Activated CD4-positive, alpha-beta T cell treated with anti-CD3 and anti-CD28 coated beads for 36 hours (primary cell): ENCODE measurements at places on chromosomes 7 and 10.

DNA sequence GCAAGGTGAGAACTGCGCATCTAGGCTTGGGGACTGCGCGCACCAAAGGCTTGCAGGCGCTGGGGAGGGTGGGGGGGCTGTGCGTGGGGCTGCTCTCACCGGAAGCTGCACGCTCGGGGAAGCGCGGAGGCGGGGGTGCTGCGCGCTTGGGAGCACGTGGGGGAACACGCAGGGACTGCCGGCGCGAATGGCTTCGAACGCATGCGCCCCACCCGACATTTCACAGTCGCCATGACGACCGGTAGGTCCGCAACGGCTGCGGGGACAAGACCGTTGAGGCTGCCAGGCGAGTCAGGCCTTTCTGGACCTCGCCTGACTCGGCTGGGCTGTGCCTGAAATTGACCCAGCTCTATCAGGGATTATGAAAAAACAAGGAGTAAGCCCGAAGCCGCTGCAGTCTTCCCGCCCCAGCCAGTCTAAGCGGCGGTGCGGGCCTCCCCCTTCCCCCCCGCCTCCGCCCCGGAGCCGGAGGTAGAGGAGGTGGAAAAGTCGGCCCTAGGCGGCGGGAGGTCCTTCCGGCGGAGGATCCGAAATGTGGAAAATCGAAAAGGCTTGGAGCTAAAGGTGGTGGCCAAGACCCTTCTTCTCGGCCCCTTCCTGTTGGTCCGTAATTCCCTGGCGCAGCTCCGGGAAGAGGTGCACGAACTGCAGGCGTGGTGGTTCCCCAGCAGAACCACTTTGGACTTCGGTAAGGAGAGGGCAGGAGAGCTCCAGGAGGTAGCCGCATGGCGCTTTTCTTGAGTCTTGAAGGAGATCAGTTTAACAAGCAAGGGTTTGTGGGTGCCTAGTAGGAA, 34.9 kb upstream of the STEAP1 start:
- DNase-seq, result peak; percentile 36

GRCh38 chr10:121032460-121032859, 181.3 kb downstream of the WDR11 start:
- no peak for DNase-seq

DNA sequence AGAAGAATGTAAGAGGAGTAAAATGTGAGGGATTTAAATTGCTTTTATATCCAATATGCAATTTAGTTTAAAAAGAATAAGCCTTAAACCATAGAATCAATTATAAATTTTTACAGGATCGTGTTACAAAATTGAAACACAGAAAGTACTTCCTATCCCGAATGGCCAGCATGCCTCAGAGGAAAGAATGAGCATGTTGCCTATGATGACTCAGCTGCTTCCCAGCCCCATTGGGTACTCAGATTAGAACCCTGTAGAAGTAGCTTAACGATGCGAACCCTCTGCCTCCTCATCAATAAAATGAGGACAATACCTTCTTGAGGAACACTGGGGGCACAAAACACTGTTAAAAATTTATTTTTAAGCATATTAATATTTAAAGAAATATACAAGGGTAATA, 113.4 kb upstream of the CDK1 start:
- no peak for DNase-seq

DNA sequence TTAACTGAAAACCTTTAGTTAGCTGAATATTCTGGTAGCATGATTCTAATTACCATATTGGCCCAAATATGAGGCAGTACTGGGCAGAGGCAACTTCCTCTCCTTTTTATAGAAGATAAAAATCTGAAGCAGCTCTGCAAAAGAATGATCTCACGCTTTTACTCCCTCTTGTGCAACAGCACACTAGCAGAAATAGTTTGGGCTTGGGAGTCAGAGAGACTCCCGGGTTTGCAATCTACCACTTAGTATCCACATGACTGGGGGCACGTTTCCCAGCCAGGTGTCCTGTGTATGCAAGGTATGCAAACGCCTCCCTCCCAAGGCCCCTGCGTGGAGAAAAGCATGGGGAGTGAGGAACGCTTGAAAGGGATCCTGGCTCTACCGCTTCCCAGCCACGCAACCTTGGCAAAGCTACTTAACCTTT, 47.2 kb upstream of the RHEB start:
- no peak for DNase-seq

DNA sequence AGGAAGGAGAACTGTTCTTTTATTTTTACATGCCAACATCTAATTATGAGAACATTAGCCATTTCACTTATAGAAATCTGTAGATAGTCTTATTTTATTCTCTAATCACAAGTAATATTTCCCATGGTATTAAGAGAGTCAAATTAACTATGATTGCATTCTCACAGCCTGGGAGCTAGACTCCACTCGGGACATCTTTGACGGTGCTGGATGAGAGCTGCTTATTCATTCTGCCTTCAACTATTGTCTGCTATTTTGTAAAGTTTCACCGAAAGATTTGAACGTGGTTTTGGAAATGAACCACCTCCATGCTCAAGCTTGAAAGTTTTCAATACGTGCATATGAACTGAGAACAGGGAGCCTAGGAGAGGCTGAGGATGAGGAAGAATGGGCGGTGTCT, 264.3 kb upstream of the KLF6 start:
- no peak for DNase-seq
